Stimulated activated CD8-positive, alpha-beta memory T cell treated with anti-CD3 and anti-CD28 coated beads, Interleukin-4, amount 100 ng/mL, for 48 hours (primary cell): ENCODE measurements at places on chromosomes 11 and 22.
A peak's percentile ranks its signal among the peaks of the same experiment; 100 is the strongest.

- DNase-seq = no peak
Observed at GRCh38 chr11:118152020-118152551, 537 bp downstream of the SCN4B start.

- DNase-seq = no peak
Observed at GRCh38 chr22:19755722-19756287, 4.8 kb upstream of the TBX1 start.

DNA sequence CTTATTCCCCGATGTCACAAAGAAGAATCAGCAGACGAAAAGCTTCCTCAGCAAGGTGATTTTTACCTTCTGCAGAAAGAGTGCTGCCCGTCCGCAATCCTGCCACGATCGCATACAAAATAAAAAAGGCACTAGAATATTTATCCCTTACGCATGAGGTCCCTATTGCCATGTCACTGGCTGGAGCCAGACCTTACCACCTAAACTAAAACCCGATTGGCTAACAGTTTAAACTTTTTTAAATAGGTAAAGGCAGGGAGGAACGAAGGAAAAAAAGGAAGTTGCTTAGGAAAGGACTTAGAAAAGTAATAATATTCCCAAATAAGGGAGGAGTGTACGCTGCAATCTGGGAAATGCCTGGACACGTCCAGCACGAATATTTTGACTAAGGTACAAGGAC, 21.2 kb upstream of the ALDH3B2 start:
- DNase-seq = no peak

- no peak for DNase-seq
Observed at GRCh38 chr11:109808569-109808968, 284.6 kb upstream of the ZC3H12C start.

DNA sequence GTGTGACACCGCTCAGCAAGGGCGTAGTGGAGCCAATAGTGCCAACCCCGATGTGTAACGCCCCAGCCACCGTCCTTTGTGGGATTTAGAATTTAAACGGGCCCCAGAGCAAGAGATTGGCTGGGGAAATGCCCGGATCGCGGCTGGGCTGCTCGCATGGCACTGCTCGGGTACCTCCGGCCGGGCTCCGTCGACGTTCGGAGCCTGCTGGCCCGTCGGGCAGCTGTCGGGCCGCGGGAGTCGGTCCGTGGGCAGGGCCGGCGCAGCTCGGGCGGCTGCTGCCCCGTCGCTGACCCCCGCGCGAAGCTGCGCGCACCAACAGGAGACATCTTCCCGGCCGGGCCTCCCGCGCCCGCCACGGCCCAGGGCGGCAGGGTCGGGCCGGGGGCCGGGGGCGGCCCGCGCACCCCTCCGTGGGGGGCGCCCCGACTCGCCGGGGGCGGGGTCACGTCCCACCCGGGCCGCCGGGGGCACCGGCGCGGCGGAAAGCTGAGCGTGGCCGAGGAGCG, 1.3 kb upstream of the KDM2A start:
- peak; percentile 57 for DNase-seq

DNA sequence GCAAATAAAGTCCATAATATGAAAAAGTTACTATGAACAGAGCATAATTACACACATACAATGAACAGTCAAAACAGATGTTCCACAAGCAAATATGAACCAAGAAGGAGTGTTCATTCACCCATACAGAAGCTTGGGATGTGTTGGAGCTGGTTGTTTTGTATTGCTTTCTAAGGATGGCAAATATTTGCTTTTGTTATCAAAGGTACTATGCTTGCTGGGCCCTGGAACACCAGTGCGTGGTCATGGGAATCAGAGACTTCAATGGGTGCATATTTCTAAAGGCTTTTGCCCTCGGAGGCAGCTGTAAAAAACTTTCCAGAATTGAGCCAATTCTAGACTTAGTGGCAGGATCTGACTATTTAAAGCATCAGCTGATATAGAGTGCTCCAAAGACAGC, 85.1 kb downstream of the BARX2 start:
- no peak for DNase-seq

DNA sequence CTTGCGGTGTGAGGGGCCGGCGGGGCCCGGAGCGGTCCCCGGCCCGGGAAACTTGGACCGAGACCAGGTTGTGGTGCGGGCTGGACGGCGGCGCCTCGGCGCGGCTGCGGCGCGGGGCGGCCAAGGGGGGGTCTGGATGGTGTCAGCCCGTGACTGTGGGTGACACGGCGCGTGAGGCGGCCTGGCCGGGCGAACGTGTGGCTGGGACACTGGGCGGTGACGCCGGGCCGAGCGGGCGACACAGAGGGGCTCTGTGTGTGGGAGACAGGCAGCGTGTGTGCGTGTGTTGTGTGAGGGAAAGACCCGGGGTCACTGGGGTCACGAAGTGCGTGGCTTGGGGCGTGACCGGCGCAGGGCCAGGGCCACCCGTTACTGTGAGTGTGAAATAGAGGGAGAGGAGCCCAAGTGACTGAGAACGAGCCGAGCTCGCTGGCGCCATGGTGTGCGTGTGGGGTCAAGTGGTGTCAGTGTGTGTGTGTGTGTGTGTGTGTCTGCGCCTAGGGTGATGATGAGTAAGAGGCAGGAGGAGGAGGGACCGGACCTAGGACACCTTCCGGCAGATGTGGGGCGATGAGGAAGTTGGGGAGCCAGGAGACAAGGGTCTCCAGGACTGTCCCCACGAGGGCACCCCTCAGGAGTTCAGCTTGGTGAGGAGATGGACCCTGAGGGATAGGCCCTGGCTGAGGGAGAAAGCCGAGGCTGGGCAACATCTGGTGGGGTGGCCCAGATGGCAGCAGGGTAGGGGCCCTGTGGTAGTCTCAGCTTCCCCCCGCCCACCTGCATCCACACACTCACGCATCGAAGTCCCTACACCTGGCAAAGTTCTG, 817 bp downstream of the RELT start:
- peak; percentile 73 for DNase-seq

DNA sequence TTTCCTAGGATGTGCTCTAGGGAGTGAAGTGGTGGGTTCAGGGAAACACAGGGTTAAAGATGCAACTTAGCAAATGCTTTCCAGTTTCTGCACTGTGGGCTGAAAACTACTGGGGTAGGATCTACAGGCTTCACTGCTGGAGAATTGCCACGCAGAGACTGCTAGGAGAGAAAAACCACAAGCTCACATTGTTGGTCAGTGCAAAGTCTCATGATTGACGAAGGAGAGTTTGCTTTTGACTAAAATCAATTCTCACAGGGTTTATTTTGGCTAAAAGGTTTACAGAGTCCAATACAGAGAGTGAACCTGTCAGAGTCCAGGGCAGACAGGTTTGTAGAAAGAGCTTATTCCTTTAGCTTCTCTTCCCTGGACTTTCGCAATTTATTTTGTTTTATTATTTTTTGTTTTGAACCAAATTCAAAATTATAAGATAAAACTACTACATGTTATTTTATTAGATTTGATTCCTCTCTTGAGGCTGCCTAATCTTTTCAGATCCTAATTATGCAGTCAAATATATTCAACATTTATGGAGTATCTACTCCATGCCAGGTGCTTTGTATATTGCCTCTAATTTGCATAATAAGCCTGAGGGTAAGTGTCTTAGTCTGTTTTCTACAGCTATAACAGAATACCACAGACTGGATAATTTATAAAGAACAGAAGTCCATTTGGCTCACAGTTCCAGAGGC, 64.7 kb downstream of the MTNR1B start:
- DNase-seq = no peak

DNA sequence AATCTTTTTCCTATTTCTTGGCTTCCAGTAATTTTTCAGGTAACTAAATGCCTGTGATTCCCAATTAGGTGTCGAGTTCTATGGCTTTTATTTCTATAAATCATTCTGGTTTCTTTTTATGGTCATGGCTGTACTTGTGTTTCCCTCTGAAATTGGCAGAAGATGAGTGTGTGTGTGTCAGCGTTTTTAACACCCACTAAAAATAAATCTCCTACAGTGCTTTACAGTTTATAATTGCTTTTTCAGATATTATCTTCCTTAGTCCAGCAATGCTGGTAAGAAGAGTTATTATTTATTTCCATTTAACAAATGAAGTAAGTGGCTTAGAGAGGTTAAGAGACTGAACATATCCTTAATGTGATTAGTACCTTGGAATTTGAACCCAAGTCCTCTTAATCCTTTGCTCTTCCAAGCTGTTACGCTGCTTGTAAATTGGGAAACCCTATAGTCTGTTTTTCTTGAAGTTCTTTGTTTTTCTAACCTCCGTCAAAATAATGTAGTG, 125.2 kb downstream of the TEAD1 start:
- DNase-seq = no peak

- no peak for DNase-seq
Observed at GRCh38 chr22:27551402-27551801, 250.2 kb downstream of the MN1 start.

DNA sequence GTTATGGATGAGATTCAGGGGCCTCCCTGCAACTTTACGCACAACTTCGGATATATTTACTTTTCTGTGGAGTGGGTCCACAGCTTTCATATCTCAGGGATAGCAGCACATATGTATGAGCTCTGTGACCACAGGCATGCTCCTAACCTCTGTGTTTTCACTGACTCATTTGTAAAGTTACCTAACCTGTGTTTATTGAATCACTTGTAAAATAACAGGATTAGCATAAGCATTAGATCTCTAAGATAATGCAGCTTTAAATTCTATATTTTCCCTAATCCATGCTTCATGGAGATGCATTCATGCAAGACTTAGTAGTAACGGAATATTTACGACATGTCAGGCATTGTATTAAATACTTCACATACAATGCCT, 47.9 kb upstream of the DDI1 start:
- DNase-seq = no peak

DNA sequence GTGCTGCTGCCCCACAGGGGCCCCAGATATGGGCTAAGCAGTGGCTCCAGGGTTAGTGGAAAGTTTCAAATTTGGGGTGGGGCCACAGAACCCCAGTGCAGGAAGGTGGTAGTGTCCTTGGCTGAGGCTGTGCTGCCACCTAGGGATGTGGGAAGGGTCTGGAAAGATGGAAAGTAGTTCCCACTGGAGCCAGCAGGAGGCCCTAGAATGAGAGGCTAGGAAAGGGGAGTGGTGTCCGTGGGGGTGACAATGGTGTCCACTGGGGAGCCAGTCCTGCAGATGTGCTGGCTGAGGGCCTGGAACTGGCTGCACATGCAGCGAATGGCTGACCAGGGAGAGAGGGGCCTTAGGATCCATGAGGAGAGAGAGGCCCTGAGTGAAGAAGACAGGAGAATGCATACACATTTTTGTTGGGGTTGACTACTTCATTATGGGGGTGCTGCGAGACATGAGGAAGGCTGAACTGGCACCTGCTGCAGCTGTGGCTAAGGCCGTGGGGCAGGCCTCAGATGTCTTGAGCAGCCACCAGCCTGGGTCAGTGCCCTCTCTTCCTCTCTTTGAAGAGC, 21.1 kb downstream of the RFPL3 start:
- DNase-seq = peak; percentile 33

DNA sequence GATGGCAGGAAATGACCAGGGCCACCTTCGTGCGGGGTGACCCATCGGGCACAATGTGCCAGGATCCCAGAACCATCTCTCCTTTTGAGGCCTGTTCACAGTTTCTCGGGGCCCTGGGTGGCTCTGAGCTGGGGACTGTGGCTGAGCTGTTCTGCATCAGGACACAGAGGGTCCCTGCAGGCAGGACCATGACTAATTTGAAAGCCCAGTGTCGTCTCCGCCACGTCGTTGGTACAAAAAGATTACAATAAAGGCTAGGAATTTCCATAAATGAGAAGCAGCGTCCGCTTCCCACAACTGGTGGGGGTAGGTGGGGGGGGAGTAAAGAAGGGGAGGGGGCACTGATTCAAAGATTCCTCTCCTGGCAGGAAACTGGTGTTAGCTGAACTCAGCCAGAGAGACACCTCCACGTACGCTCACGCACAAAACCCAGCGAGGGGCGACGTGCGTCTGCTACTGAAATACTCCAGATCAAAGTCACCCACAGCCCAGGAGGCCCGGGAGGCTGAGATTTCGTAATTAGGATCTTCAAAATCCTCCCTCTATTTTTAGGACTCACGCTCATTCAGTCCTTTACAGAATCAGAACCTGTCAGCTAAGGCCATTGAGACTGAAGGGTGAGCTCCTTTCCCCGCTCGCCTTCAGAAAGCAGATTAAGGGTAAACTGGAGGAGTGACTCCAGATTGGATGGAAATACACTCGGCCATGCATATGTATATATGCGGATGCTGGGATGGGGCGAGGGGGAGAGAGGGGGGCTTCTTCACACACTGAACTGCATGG, 11.0 kb downstream of the MN1 start:
- DNase-seq = no peak

- no peak for DNase-seq
Observed at GRCh38 chr22:49921508-49922278, 3.3 kb downstream of the CRELD2 start.

- DNase-seq = no peak
Observed at GRCh38 chr11:64259533-64260067, 8.3 kb downstream of the PLCB3 start.

DNA sequence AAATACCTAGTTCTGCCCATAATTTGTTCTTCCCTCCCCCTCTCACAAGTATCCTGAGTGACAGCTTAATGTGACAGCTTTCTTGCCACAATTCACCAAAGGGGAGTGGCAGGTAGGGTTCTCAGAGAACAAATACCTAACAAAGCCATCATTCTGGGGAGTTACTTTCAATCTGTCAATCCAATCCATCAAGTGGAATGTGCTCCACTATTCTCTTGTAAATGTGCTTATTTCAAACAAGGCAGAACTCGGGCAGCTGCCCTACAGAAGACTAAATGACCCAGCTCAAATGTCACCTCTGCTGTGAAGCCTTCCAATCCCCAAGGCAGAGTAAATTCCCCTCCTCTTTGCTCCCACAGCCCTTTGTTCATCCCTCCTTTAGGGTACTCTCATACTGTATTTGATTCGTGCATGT, 27.8 kb downstream of the LGR4 start:
- no peak for DNase-seq

DNA sequence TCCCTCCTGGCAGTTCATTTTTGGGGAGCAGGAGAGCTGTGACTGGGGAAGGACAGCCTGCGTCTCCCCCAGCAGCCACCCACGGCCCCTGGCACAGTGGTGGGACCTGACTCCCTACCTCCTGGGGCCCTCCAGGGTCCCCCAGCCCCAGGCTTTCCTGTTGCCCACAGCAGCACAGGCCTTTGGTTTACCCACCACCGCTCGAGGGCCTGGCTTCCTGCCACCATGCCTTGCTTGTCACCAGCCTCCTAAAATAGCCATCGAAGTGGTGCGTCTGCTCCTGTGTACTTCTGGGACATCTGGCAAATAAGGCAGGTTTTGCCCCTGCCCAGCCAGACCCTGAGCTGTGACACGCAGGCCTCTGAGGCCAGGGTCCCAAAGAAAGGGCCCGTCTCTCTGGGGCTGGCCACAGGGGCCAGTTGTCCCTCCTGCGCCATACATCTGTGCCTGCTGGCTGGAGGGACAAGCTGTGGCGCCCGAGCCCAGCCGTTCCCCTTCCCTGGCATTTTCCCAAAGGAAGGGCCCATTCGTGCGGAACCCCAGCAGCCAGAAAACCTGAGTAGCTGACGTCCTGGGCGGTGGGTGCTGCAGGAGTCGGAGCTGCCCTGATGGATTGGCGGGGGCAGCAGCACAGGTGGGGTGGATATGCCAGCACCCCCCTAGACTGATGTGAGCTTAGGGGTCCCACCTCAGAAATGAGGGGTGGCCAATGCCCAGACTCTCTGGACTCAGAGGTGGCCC, 14.6 kb downstream of the PHLDA2 start:
- DNase-seq = no peak

GRCh38 chr11:22859756-22860155, 518 bp downstream of the CCDC179 start:
- no peak for DNase-seq
